ENCODE measurements at places on chromosomes 4 and X.

DNA sequence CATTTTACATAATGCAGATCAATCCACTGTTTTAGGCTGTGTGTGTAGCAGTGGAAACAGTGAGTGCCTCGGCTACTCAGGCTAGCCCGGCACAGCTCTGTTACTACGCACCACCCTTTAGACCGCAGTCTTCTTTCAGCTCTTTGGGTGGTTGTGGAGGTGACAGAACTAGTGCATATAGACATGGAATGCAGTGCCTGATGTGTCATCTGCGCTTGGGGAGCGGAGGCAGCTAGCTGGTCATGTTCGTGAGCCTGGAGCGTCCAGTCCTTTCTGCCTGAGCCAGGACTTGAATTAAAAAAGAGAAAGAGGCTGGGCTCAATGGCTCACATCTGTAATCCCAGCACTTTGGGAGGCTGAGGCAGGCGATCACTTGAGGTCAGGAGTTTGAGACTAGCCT, 4.8 kb downstream of the TBC1D14 start:
- DNase-seq, result no peak

DNA sequence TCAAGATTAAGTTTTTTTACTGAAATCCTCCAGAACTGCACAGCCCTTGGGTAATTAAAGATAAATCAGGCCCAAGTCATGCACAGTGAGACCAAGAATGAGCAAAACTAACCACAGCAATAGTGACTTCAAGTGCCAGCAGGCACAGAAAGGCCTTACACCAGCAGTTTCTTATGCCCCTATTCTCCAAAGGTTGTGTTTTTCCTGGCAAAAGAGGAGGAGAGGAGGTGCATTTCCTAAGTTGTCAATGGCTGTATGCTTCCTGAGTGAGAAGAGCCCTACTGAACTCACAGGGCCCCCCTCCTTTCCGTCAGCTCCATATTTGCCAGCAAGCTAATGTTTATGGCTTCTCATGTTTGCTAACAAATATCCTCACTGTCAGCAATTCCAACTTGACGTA, 418.7 kb upstream of the INTU start:
- no peak for DNase-seq

- DNase-seq, result no peak
Observed at GRCh38 chr4:127469959-127470809, 162.6 kb upstream of the INTU start.

DNA sequence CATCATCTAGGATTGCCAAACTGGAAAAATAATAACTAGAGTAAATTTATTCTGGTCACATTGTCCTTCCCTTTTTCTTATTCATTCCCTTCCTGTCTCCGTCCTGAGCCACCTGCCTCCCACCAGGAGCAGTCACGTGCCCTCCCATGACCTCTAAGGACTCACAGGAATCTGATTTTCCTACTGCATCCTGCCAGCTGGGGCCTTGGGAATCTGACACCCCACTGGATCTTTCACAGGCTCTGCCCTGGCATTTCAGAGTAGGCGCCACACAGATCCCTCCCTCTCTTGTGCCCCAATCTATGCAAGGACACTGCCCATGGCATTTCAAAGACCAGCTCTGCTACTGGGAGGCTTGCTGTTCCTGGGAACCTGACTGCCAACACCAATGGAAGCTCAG, 520.5 kb downstream of the PPARGC1A start:
- no peak for DNase-seq

GRCh38 chr4:165379678-165380064, 863 bp downstream of the CPE start:
- peak; percentile 23 for DNase-seq

- no peak for DNase-seq
Observed at GRCh38 chrX:72030431-72030830, 101.3 kb downstream of the RTL5 start.

- no peak for DNase-seq
Observed at GRCh38 chr4:27148211-27148895, 287.7 kb downstream of the STIM2 start.

DNA sequence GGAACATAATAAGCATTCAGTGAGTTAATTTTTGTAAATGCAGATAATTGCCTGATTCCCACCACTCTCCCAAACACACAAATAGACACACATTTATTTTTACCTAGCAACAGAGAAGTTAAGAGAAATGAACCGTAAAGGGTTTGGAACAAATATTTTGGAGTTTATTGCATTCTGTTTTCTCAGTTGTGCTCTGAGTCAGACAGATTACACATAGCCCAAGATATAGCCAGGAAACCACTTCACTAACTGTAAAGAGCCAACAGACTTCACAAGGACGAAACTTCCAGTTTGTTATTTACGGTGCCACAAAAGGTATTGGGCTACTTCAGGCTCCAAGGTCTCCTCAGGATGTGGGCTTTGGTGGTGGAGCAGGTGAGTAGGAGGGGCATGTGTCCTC, 217.0 kb downstream of the BMPR1B start:
- no peak for DNase-seq

DNA sequence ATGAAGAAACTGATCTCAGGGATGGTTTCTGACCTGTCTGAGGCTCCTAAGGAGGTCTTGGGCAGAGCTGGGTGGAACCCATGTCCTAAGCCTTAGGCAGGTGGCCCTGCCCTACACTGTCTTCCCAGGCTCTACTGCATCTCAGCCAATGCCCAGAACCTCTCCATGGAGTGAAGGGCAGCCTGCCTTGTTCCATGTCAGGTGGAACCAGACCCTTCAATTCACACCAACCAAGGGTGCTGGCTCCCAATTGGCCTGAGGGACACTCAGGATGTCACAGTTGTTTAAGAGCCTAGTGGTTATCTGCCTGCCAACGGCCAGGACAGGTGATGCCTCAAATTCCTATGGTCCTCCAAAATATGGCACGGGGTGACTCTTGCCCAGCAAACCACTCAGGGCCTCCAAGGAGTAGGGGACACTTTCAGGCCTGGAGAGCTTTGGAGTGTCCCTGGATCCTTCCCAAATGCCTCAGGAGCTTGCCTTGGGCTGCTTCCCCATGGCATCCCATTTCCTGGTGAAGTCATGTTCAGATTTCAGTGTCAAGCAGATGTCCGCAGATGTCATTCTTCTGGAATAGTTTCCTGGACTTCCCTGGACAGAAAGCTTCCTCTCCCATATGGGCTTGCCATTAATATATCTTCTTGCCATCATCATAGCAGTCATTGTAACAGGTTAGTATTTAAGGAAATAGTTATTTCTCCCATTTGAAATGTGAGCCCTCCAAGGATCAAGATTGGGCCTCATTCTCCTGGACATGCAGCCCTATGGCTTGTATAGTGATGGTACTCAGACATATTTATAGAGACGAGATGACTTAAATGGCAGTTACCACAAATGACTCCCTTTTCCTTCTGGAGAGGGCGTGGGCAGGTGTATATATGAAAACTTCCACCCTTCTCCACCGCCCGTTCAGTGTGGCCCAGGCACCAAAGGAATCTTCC, 67.1 kb downstream of the MED28 start:
- DNase-seq, result no peak

DNA sequence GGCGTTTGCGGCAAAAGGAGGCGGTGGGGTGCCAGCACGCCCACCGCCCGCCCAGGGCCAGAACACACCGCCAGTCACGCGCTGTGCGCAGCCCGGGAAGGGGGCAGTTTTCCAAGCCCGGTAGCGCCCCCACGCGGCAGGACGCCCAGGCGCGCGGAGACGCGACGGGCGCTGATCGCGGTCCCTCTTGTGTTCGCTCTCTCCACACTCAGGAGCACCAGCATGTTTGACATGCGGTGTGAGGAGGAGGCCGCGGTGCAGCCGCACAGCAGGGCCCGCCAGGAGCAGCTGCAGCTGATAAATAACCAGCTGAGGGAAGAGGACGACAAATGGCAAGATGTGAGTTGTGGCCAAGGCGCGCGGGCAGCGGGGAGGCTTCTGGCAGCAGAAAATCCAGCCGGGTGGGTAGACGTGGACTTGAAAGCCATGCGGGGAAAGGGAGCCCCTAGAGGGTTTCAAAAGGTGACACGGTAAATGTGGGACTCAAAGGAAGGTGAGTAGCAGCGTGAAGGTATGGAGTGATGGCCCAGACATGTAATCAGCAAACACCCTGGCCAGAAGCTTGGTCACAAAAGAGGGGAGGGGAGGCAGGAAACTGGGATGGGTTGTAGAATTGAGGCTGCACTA, 104.1 kb downstream of the PHOX2B start:
- no peak for DNase-seq

DNA sequence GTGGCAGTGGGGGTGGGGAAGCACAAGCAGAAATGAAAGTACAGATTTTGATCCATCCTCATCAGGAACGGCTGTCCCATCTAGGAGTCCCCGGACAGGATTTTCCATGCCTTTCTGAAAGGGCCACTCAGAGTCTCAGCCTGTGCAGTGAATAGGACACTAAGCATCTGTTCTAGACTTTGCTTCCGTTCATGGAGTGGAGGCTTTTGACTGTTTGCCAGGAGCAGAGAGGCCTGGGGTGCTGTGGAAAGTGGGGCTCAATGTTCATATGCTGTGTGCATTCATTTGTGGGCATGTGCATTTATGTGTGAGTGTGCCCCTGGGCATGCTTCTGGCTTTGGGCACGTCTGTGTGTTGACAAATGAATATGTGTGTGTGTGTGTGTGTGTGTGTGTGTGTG, 25.6 kb upstream of the MAMLD1 start:
- no peak for DNase-seq

GRCh38 chr4:89769856-89770255, 67.1 kb downstream of the SNCA start:
- DNase-seq, result no peak

DNA sequence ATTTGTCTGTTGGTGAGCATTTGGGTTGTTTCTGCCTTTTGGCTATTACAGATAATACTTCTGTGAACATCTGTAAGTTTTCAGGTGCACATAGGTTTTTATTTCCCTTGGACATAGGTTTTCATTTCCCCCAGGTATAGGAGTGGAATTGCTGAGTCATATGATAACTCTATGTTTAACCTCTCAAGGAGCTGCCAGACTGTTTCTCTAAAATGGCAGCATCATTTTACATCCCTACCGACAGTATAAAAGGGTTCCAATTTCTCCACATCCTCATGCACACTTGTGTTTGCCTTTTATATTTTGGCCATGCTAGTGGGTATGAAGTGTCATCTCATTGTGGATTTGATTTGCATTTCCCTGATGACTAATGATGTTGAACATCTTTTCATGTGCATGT, 53.5 kb downstream of the TMEM164 start:
- no peak for DNase-seq

DNA sequence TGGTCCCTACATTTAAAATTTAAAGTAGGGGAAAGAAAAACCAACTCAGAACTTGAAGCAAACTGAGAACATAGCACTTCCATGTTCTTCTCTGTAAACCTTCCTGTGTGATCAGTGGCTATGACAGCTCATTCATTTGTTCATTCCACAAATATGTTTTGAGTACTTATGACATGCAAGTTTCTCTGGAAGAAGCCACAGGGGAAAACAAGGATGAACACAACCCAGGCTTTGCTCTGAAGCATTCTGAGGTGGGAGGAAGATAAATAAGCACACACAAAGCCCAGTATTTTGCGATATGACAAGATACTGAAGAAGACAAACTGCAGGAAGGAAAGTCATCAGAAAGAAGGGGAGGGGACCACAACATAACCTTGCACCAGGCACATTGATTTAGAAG, 96.4 kb downstream of the CHIC2 start:
- no peak for DNase-seq

DNA sequence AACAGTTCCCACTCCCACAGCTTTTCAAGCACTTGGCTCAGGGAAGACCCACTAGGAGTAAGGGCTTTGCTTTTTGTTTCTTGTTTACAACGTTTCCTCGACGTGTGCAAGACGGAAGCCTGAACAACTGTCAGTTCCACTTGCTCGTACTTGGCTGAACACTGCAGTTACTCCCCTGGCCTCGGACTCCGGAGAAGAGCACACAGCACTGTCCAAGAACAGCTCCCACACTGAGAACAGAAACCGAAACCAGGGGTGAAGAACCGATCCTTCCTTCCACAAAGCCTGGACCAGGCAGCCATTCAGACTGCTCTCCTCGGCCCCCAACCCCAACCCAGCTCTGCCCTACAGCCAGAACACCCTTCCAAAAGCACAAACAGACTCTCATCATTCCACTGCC, 25.5 kb downstream of the IRF2 start:
- no peak for DNase-seq

DNA sequence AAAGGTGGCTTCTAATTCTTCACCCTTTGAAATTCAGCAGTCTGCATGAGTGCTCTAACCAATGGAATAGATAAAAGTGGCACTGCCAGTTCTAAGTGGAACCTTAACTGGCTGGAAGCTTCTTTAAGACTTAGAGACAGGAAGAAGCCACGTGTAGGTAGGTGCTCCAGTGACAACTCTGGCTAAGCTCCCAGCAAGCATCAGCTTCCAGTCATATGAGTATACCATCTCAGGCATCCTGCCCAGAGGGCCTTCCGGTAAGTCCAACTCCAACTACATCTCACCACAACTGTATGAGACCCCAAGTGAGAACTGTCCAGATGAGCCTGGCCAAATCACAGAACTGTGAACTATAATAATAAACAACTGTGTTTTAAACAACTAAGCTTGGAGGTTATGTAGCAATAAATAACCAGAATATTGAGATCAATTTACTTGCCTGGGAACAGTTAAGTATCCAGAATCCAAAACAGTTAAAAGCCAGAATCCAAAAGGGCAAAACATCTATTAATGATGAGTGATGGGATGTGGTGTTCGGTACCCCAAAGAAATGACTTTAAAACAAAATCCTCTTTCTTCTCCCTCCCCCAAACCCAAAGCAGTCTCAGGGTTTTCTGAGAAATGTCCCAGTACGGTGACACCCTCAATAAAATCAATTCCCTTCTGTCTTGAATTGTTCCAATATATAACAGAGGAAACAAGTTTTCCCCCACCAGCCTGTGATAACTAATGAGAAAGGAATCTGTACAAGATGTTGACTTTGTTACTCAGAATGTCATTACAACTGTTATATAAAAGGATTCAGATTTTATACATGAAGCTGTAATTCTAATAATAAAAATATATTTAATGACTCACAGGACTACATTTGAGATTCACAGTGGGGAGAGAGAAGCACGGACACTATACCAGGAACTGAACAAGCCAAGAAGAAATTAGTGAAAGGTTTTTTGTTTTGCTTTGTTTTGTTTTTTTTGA, 4.2 kb downstream of the TSPAN5 start:
- DNase-seq, result no peak

GRCh38 chrX:149470955-149471354, 34.2 kb downstream of the IDS start:
- peak; percentile 72 for DNase-seq
